HEK293T (cell line): ENCODE measurements at places on chromosomes 5 and 9.

- DNase-seq, result peak; percentile 68
Measured at GRCh38 chr9:109143881-109144562, 23.0 kb downstream of the FRRS1L start.

GRCh38 chr5:147092044-147092443 lies 142.8 kb upstream of the STK32A start:
- no peak for DNase-seq

GRCh38 chr5:116593340-116593739 lies 18.7 kb upstream of the SEMA6A start:
- DNase-seq, result no peak

DNA sequence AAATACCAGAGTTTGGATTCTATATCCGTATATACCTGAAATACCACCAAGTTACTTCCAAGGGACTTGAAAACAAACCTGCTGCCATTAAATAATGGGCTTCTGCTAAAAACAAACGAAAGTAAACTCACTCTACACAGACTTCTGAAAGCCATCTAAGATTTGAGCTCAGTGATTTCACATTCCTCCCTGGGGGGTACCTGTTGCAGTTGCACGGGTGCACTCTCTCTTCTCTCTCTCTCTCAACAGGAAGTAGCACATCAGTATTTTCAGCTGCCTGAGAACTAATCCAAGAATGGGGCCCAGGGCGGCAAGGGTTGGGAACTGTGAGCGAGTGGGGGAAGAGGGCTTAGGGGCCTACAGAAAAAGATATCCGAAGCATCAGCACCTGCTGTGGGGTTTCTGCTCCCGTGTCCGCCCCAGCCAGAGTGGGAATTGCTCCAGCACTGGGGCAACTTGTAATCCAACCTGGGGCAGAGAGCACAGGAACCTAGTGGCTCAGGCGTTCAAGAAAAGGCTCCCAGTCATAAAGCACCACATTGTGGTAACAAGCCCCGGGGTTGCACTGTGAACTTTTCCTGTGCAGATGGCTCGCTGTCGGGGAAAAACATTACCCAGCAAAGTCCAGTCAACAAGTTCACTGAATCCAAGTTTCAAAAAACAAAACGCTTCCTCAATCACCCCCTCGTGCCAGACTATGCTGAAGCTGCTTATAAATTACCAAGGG lies 99.8 kb downstream of the EFNA5 start:
- DNase-seq, result no peak

GRCh38 chr5:15807871-15808270 lies 307.9 kb downstream of the FBXL7 start:
- no peak for DNase-seq

DNA sequence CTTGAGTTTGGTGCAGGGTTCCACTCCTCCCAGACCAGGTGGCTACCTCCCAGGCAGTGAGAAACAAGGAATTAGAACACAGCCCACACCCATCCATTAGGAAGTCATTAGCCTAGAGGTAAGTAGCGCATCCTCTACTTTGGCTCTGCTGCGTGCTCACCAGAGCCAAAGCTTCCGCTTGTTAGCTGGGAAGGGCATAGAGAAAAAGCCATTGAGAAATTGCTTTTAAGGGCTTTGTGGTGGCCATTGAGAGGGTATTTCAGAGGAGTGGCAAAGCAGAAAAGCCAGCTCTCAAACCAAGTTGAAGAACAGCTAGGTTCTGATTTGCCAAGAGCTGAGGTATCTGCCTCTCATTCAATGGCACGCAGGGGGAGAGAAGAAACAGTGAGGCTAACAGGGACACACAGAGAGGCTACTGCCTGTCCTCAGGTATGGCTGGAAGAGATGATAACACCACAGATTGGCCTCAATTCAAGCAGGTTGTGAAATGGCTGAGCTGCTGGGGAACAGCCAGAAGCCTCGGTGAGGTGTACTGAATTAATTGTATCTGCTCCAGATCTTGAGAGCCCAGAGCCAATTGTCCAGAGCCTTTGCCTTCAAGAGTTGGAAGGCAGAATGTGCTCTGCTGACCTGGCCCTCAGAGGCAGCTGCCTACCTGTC lies 119.4 kb downstream of the NTRK2 start:
- no peak for DNase-seq

DNA sequence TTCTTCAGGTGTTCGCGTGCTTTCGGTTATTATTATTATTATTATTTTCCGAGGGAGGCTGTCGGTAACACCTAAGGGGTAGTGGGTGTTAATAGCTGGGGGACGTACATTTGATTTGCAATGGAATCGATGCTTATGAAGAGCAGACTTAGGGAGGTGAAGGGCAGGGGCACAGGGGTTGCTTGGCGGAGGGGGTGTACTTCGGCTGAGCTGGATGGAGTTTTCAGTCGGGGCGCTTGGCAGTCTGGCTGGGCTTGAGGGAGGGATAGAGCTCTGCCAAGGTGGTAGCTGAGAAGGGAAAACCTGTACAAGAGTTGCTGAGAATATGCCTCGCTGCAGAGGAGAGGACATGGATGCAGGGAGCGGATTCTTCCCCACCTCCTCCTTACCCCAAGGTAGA lies 617 bp upstream of the PTPRD start:
- DNase-seq, result no peak

DNA sequence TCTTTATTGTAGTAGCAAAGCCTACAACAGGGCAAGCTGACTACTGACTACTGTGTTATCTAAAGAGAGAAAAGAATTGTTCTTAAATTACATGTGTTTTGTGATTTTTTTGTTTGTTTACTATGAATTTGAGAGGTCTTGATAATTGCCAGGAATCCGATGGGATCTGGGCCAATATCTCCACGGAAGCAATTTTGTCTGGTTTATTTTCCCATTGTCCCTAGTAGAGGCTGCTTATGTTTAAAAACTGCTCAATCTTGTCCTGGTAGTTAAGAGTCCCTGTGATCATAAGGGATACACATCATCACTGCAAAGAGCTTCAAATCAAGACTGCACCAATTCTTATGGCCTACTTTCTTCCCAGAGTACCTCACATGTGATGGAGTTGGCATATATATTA lies 94.4 kb downstream of the GLDC start:
- no peak for DNase-seq

GRCh38 chr9:16023446-16023845 lies 470.6 kb downstream of the CCDC171 start:
- no peak for DNase-seq

DNA sequence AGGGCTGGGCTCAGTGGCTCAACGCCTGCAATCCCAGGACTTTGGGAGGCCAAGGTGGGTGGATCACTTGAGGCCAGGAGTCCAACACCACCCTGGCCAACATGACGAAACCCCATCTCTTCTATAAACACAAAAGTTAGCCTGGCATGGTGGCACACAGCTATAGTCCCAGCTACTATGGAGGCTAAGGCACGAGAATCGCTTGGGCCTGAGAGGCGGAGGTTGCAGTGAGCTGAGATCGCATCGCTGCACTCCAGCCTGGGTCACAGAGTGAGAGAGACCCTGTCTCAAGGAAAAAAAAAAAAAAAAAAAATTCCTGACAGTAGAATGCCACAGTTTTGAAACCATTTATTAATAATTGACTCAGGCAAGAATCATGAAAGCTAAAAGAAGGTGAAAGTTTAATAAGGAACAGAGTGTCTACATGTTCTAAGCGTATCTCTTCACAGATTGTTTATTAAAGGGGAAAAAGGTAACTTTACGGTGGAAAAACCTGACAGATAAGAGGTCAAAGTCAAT lies 5.7 kb upstream of the PTGR1 start:
- no peak for DNase-seq

DNA sequence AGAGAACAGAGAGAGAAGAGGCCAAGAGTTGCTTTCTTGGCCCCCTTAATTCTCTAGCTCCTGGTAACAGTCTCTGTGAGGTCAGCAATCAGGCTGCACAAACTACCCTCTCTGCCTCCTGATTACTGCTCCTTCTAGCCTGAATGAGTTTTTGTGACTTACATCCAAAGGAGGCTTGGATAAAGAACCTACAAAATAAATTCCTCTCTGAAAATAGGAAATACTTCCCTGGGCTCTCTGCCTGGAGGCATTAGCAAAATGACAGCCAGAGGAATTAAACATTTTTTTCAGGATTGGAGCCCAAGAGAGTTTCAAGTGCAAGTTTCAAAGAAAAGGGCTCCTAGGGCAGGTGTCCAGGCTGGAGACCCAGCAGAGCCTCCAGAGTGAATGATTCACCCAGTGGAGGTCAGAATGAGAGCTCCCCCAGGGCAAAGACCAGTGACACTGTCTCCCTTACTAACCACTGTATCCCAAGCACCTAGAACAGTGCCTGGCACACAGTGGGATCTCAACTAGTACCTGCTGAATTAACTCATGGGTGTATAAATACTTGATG lies 162.5 kb downstream of the SPOCK1 start:
- DNase-seq, result no peak
